ENCODE measurements at places on chromosomes 6 and 20.
A peak's percentile ranks its signal among the peaks of the same experiment; 100 is the strongest.

DNA sequence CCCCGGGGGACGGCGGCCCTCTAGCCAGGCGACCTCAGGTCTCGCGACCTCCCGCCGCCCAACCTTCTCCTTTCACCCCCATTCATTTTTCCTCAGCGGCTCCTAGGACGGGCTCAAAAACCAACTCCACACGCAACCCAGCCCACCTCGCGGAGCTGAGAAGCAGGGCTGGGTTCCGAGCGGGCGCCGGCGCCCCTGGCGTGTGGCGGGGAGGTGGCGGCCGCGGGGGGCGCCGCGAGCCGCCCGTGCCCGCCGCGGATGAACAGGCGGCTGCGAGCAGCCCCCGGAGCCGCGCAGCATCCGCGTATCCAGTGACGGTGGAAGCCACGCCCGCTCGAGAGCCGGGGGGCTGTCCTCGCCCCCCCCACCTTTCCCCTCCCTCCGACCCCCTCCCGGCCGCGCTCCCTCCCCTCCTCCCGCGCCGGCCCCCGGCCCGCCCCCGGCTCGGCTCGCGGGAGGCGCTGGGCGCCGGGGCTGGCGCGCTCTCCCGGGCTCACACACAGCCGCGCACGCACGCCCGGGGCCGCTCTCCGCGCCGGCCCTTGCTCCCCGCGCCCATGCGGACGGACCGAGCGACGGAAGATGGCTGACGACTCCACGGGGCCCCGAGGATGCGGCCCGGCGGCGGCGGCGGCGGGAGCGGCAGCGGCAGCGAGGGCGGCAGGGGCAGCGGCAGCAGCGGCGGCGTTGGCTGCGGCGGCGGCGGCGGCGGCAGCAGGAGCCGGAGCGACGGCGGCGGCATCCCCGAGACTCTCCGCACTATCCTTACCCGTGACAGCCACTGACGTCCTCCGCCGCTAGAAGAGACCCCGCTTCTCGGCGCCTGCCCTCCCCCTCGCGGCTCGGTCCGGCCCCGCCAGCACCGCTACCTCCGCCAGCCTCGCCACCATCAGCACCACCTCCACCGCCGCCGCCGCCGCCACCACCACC lies at the start of gene SOBP:
TSS of gene SOBP (plus strand) at position 482 of the 930 bp plus-strand sequence. CDS start 500 bp downstream, outside the sequence.
- DNase-seq, result no peak

GRCh38 chr6:128659276-128659675 lies 138.9 kb upstream of the PTPRK start:
- DNase-seq, result no peak

GRCh38 chr6:133288662-133289061 lies 47.5 kb downstream of the EYA4 start:
- DNase-seq, result no peak

GRCh38 chr6:107636486-107636885 lies 146.6 kb downstream of the SOBP start:
- no peak for DNase-seq

DNA sequence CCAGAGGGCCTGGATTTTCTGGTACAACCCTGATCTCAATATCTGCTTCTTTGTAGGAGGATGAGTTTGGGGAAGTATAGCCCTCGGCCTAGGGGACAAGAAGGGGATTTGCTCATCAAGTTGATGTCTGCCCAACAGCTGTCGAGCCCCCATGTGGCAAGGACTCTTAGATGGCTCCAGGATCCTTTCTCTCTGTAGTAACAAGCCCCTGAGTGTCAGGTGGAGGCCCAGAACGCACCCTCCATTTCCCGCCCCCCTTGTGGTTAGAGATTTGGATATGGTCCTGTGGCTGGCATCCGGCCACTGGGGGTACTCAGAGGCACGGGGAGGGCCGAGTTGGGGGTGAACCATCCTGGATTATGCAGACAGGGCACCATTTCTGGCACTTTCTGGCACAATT lies 50.1 kb downstream of the CTCFL start:
- DNase-seq, result no peak

DNA sequence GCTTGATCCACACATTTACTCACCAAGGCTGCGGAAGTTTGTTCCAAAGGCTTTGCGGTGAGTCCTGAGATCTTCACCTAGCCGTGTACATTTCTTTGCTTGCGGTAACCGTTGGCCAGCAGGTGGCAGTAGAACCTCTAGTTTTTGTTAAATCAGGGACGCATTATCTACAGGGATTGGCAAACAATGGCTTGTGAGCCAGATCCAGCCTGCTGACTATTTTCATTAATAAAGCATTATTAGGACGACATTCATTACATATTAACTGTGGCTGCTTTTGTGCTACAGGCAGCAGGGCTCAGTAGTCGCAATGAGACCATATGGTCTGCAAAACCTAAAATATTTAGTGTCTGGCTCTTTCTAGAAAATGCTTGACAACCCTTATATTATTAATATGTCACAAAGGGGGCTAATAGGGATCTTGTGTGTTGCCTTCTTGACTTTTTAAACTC lies 174.1 kb downstream of the DOK5 start:
- DNase-seq, result peak; percentile 13

DNA sequence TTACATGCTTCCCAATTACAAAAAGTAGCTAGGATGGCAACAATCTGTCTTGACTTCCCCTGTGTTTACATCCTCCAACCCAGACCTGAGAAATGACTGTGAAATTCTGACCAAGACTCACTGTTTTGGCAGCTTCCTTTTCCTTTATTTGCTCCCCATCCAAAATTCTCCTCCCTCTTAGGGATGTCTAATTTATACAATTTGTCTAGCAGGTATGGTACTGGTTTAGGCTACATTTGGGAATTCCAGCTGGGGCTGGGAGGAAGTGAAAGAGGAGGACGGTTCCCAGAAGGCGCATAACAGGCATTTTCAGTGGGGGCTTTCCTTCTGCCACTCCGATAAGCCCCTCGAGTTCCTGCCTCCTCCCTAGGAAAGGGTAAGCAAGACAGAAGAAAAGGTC lies 231.5 kb upstream of the BTBD3 start:
- no peak for DNase-seq

DNA sequence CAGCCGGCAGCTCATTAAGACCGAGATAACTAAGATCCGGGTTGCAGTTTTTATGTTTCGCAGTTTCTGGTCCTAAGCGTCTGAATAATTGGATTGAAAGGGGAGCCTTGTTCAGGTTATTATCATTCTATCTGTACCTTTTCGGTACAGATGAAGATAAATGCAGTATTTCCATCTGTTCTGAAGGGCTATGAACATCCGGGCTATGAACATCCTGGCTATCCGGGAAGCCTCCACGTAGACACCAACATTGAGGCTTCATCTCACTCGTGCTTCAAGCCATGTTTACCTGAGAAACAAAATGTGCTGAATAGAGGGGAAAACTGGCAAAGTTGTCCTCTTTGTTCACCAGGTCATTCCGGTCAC lies 399 bp upstream of the REPS1 start:
- DNase-seq, result no peak
